Stimulated activated CD8-positive, alpha-beta memory T cell treated with anti-CD3 and anti-CD28 coated beads, Interleukin-2, amount 100 ng/mL, for 48 hours (primary cell): ENCODE measurements at places on chromosomes 16 and 17.

- no peak for DNase-seq
Observed at GRCh38 chr16:89233678-89234490, 16.4 kb downstream of the ZNF778 start.

DNA sequence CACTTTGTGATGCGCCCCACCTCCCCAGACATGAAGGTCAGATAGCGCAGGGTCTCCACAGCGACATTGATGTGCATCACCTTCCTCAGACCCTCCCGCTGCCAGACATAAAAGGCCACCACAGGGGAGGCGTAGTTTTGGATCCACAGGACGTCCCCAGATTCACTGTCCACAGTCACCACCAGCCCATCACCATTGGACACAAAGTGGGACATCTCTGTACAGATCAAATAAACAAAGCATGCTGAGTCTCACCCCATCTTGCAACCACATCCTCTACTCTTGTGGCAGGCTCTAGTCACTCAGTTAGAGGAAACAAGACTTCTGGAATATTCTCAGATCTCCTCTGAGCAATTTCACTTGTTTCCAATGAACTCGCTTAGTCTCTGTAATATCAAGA, 46.3 kb upstream of the ICAM2 start:
- no peak for DNase-seq

GRCh38 chr16:19093631-19094541, 19.9 kb upstream of the ITPRIPL2 start:
- no peak for DNase-seq

DNA sequence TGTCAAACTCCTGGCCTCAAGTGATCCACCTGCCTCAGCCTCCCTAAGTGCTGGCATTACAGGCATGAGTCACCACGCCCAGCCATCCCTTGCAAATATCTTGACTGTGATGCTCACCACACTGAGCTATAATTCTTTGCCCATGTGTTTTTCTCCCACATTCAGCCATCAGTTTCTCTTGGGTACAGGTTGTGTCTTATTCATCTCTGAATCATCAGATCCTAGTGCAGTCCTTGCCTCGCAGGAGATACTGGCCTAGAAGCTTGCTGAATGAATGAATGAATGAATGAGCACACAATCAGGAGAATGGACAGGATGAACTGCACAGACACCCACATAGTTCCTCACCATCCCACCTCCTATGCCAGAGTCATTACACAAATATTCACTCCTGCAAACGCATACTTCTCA, 24.4 kb upstream of the ETV4 start:
- DNase-seq, result no peak

DNA sequence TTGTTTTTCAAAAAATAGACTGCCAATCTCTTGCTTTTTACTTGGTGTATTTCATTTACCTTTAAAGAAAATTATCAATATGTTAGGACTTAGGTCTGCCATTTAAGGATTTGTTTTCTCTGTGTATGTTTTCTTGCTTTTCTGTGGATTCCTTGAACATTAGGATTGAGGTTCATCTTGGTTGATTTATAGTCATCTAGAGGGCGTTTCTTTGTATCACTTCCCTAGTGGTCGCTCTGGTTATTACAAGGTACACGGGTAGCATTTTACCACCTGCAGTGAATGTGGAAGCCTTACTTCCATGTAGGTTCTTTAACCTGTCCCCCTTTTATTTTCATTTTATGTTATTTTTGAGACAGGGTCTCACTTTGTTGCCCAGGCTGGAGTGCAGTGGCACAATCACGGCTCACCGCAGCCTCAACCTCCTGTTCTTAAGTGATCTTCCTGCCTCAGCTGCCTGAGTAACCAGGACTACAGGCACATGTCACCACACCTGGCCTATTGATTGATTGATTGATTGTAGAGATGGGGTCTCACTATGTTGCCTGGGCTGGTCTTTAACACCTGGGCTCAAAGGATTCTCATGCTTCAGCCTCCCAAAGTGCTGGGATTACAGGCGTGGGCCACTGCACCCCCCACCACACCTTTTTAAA, 35.2 kb upstream of the CBX4 start:
- DNase-seq, result no peak
